ENCODE measurements at places on chromosomes 16 and 17. TPM values are rescaled to one million over a fixed set of nuclear protein-coding genes. Genes with fewer than 3 reads are reported as not detected.

Gene TAT
- total RNA-seq = not detected

Gene RAB37
- total RNA-seq = 3.4 TPM

Gene PPM1E
- 0.06 TPM for total RNA-seq

Gene SLC35G3
- not detected for total RNA-seq

GRCh38 chr16:4660454-4661007, 32.8 kb upstream of the NUDT16L1 start:
- DNase-seq = peak; percentile 73

DNA sequence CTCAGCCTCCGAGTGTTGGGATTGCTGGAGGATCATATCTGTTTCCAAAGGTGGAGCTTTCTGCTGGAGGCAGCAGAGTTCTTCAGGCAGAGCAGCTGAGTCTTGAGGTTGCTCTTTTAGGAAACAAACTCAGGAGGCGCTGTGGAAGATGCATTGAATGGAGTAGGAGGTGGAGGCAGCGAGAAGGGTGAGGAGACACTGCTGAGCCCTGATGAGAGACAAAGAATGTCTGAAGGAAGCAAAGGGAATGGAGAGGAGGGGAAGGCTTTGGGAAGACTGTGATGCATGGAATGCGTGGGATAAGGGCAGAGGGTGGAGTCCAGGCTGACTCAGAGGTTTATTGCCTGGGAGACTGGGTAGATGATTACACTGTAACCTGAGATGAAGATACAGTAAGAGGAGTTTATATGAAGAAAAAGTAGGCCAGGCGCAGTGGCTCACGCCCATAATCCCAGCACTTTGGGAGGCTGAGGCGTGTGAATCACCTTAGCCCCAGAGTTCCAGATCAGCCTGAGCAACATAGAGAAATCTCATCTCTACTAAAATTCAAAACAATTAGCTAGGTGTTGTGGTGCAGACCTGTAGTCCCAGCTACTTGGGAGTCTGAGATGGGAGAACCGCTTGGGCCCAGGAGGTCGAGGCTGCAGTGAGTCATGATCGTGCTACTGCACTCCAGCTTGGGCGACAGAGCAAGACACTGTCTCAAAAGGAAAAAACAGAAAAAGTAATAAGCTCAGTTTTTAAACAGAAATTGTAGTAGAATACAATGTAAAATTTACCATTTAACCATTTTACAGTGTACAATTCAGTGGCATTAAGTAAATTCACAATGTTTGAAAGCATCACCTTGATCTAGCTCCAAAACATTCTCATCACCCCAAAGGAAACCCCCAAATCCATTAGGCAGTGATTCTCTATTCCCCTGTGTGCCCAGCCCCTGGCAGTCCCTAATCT, 17.8 kb upstream of the TMEM219 start:
- DNase-seq = peak; percentile 65

- DNase-seq = peak; percentile 72
Observed at GRCh38 chr17:44345454-44346026, 438 bp downstream of the GRN start.

DNA sequence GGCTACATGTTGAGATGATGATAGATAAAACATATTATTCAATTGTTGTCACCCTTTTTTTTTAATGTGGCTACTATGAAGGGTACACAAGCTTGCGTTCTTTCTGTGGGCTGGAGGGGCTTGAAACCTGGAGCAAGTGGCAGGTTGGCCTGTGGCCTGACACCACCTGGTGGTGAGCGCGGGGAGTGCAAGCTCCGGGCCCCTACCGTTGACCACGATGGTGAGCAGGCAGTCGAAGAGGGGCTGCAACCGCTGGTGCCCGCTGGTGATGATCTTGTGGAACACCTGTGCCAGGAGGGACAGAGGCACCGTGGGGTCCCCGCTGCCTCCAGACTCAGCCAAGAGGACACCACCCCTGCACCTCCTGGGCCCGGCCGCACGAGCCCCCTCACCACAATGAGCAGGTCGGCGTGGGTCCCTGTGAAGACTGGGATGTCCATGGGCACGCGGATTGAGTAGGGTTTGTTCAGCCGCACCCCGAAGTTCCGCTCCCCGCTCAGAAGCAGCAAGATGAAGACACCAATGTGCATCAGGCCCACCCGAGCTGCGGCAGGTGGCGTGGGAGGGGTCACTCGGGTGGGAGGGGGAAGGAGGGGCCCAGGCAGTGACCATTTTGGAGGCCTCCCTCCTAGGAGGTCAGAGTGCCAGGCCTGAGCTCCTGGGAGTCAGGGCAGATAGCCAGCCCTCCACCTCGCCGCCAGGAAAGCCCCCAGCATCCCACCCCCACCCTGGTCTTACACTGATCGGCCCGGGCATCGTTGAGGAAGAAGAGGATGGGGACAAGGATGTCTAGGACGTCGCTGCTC, 14.4 kb downstream of the HID1 start:
- DNase-seq = peak; percentile 94

- DNase-seq = no peak
Observed at GRCh38 chr17:68134731-68135130, 99.2 kb downstream of the KPNA2 start.

GRCh38 chr16:85663891-85664321, 24.8 kb downstream of the GINS2 start:
- peak; percentile 33 for DNase-seq

GRCh38 chr16:81713295-81713772, 65.8 kb upstream of the PLCG2 start:
- no peak for DNase-seq

DNA sequence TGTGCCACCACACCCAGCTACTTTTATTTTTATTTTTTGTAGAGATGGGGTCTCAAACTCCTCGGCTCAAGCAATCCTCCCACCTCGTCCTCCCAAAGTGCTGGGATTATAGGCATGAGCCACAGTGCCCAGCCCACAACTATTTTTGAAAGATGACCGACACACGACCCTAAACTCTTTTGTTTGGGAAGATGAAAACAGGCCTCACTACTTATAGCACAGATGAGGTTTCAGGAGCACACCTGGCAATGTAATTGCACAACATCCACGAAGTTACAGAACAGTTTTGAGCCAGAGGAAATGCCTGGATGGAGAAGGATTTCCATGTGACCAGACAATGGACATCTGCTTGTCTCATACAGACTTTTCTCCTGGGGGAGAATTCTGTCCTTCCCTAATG, 43.4 kb upstream of the PRSS54 start:
- DNase-seq = no peak

DNA sequence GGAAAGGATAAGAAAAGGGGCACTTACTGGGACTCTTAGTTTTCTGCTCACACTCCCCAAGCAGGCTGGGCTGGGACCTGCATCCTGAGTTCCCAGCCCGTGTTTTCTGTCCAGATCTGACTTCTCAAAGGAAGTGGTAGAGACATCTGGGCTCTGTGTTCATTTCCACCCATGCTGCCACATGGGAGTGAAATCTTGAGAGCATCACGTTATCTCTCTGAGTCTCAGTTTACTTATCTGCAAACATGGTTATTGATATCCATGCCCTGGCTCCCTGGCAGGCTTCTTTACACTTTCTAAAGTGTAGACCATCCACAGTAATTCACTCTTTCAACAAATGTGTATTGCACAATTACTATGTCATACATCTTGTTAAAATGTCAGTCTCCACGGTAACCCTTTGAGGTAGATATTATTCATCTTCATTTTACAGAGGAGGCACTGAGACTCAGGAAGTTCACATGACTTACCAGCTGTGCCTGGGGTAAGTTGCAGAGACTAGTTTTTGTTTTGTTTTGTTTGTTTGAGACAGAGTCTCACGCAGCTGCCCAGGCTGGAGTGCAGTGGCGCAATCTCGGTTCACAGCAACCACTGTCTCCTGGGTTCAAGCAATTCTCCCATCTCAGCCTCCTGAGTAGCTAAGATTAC, 3.4 kb downstream of the ZNF688 start:
- DNase-seq = no peak

DNA sequence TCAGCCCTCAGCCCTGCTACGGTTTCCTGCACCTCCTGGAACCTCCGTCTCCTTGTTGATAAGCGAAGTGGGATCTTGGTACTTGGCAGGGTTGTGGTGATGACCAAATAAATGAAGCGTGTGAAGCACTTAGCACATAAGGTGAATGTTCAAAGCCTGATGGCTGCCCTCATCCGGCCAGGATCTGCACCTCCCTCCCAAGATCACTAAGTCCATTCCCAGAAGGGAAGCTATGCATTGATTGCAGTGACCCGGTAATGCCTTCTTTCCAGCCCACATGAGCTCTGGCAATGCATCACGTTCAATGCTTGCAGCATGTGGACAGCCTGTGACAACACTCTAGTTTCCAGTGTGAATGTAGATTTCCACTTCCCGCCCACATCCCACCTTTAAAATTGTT, 24.9 kb upstream of the RHOT1 start:
- DNase-seq = no peak

DNA sequence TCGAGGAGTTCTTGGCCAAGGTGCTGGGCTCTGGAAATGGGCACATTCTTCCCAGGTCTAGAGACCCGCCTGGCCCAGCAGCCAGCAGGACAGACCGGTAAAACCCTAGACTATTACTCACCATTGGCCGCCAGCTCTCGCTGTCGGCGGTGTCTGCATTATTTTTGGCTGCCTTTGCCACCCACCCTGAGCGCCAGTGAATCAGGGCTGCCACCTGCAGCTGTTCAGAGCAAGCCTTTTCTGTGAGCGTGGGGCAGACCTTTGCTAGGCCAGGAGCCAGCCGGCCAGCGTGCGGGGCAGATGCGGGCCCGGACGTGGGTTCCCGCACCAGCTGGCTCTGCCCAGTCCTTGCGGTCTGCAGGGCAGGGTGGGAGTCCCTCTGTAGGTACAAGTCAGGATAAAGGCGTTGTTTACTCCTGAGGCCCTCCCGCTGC, 15.8 kb upstream of the CLEC18A start:
- peak; percentile 89 for DNase-seq

- DNase-seq = no peak
Observed at GRCh38 chr17:36198831-36199465, 2.4 kb upstream of the CCL3L1 start.

DNA sequence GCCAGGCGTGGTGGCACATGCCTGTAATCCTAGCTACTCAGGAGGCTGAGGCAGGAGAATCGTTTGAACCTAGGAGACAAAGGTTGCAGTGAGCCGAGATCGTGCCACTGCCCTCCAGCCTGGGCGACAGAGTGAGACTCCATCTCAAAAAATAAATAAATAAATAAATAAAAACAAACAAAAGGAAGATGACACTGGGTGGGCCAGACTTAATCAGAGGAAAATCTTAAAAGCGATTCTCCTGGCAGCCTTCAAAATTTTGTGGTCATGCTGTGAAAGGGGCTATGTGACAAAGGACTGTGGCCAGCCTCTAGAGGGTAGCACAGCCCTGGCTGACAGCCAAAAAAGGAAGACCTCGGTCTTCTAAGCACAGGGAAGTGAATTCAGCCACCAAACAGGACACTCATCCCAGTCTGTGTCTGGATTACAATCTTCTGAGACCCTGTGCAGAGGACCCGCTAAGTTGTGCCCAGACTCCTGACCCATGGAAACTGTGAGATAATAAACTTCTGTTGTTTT, 391.1 kb downstream of the CNTNAP4 start:
- DNase-seq = no peak

DNA sequence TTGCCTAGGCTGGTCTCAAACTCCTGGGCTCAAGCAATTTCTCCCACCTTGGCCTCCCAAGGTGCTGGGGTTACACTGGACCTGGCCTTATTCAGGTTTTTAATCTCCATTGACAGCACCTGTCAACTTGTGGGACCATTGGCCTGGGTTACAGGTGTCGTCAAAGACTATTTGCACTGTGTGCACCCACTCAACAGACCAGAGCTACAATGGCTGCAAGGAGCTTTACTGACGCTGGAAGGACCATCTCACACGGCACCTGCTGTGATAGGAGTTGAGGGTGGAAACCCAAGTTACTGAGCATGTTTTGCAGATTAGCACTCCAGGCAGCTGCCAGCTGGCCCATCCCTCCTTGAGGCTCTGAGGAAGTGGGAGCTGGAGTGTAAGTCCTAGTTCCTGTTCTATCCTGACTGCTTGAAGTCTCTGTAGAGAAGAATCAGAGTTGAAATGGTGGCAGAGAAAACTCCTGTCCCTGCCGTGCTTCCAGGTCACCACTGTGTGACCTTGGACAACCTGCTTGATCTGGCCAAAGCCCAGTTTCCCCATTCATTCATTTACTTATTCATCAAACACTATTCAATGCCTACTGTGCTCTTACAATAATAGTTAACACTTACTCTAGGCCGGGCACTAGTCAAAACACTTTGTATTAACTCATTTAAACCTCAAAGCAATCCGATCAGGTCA, 42.4 kb upstream of the LONP2 start:
- DNase-seq = no peak

DNA sequence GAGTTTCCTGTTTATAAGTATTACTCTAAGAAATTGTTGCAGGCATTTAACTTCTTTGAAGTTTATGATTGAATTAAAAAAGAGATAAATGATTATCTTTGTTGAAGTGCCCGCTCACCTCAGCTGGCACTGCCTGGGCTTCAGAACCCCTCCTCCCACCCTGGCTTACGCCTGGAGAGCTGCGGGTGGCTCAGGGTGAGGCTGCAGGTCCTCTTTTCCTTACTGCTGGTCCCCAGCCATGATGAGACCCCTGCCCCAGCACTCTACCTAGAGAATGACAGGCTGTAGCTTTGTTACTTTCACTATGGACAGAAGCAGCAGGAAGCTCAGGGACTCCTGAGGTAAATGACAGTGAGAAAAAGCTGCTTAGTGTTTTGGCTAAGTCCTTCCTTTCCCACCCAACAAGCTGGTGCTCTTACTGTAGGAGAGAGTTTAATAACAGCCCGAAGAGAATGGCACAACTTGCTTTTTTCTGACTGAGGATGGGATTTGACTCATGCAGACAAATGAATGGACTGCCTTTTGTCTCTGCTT, 62.1 kb downstream of the EPN2 start:
- no peak for DNase-seq

DNA sequence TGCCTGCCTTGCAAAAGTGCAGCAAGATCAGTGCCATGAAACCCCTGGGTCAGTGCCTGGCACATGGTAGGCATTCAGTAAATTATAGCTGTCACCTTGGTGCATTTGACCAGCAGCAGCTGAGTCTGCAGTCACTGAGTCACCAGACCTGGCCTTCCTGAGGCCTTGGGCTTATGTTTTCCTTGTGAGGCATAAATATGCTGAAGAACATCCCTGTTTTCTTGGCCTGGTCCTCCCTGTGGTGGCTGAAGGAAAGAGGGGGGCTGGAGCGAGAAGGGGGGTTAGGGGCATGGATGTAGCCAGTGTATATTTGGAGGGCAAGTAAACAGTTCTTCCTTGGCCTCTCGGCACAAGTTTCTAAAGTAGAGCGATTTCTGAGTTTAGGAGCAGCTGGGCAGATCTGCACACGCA, 26.5 kb downstream of the EPN2 start:
- DNase-seq = peak; percentile 75

DNA sequence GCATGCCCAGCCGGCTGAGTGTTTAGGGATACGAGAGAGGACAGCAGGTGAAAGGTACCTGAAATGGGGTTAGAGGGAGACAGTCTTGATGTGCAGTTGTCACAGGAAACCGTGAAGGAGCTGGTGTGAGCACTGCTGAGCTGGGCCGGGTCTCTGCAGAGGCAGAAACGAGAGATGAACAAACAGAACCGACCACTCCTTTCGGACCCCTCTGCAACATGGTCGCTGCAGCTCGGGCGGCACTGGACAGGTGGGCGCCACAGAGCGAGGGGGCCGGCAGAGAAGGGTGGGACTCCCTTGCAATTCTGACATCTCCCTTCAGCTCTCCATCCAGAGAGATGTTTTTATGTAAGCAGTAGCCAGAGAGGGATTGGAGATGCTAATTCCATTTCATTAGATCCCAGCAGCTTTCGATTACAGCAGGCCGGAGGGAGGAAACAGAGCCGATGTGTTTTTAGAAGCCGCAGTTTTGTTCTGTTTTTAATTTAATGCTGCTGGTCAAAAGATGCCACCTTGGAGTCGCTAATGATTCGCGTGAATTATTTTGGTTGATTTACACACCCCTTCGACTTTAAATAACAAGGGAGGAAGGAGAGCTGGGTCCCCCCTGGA, 86.3 kb upstream of the RPL38 start:
- DNase-seq = no peak

- DNase-seq = no peak
Observed at GRCh38 chr16:86987746-86988670, 329.2 kb downstream of the C16orf95 start.
